ENCODE measurements at places on chromosomes 4 and X.

DNA sequence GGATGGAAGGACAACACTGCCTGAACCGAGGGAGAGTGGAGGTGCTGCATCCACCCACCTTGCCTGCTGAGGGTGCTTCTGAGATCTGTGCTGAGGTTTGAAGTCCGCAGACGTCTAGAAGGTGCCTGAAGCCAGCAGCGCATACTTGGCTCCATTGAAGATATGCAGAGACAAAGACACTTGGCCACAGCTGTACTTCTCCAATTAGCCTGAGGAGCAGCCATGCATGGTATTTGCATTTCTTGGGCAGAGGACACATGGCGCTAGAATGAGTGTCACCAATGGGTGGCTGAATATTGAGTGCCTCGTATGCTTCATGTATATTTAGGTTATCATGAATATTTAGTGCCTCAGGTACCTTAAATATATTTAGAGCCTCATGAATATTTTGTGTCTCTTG, 128.7 kb upstream of the ATP6AP2 start:
- no peak for DNase-seq

GRCh38 chr4:3021627-3022026, 52.7 kb downstream of the HTT-AS start:
- DNase-seq: no peak

DNA sequence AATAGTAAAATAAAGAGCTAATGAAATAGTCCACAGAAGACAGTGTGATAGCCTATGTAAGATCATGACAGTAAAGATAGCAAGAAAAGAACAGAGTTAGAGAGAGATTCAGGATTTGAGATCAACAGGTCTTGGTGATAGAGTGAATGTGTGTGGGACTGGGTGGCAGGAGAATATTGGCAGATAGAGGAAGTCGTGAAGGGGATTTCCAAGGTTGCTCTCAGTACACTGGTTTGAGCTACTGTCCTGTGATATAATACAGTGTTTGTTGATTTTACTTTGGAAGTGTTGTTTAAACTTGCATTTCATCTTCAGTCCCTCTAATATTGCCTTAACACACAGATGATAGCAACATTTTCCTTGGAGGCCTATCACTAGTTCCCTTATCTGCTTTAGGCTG, 44.1 kb downstream of the DTHD1 start:
- DNase-seq: no peak

DNA sequence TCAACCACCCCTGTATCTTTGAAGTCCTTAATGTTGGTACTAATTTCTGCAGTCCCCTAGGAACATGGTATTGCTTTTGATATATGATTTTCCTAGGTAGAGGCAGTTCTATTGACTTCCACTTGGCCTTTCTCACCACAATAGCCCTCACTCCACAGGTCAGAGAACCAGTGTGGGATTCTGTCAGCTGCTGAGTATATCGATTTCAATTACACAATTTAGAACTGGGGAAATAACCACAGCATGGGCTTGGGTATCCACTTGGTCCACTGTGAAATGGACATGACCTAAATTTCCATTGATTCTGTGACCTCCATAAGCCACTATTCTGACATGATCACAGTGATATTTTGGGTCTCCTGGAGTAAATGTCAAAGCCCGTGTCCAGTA, 62.3 kb downstream of the KANTR start:
- DNase-seq: no peak

Data from stimulated activated naive CD4-positive, alpha-beta T cell treated with Interleukin-2 at 50 U/mL for 16 hours (primary cell).